ENCODE measurements at places on chromosomes 4 and X. TPM values are rescaled to one million over a fixed set of nuclear protein-coding genes. Genes with fewer than 3 reads are reported as not detected.

GRCh38 chr4:1760521-1761071 is 32.5 kb upstream of the FGFR3 start:
- DNase-seq = no peak

The MSANTD1 gene
- total RNA-seq = 0.63 TPM

DNA sequence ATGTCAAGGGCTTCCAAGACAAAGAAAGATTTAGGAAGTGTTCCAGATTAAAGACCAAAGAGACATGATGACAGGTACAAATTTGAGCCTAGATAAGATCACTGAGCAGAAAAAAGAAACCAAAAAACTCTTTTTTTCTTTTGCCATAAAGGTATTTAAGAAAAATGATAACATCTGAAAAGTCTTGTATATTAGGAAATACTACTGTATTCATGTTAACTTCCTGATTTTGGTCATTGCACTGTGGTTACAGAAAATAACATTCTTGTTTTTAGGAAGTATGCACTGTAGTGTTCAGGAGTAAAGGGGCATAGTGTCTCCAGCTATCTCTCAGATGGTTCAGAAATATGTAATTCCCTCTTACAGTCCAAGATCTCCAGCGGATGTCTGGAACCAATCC is 37.1 kb downstream of the RWDD4 start:
- no peak for DNase-seq

The G3BP2 gene
- 407 TPM for total RNA-seq

GRCh38 chr4:62622089-62622488 is 1422.0 kb downstream of the ADGRL3 start:
- no peak for DNase-seq

DNA sequence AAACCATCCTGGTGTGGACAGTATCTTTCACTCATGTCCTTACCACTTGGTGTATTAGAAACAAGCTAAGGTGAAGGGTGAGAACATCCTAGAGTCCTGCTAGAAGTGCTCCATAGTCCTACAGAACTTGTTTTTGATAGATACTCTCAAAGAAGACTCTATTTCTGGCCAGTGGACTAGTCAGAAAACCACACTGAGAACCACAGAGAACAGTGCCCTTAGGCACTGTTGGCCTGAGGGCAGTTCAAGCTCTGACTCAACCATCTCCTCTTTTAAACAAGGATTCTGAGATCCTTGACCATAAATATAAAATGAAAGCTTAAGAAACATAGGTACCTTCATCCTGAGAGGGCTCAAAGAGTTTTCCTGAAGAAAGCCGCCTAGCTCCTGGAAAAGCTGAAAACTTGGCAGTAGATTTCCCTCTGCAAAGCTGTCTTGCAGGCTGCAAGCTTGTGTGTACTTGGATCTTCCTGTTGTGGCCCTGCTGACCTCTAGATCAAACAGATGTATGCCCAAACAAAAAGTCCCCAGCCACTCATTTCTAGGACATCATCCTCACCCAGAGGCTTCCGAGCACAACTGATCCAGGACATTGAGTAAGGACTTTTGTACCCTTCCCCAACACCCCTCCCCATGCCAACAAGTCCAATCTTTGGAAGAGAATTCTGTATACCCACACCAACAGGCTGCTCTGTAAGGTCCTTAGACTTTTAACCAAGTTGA is 111.6 kb upstream of the CXCL13 start:
- DNase-seq = no peak

GRCh38 chr4:16844816-16845586 is 53.4 kb downstream of the LDB2 start:
- DNase-seq = no peak

The MAGEC3 gene
- total RNA-seq = not detected

GRCh38 chr4:72875545-72875944 is 194.0 kb downstream of the COX18 start:
- DNase-seq = peak; percentile 54

DNA sequence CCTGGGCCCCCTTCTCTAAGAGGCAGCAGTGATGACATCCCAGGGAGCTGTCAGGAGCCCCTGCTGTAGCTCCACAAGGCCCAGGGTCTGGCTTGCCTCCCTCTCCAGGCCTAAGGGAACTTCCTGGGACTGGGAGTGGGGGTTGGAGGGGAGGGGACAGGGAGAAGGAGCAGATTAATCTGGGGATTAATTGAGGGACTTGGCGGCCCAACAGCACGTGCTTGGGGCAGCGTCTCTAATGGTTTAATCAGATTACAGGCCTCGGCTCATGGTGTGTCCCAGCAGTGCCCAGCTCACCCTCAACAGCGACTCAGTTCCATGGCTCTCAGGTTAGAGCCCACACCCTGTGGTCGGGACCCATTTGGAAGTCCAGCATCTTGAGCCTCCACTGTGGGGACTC is 47.9 kb downstream of the EFNB1 start:
- DNase-seq = no peak

DNA sequence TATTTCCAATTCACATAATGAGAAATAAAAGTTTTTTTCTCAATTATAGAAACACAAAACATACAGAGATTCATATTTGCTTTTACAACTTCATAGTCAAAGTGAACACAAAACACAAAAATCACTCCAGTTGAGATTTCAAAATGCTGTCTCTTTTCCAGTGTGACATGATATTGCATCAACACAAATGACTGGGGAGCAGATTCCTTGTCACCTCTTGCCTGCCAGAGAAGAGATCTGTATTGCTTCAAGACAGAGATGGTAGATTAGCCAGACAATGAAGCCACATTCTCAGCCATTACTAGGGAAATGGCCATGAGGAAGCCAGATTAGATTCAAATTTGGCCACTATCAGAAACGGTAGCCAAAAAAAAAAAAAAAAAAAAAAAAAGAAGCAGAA is 2313.1 kb upstream of the AGA start:
- no peak for DNase-seq

DNA sequence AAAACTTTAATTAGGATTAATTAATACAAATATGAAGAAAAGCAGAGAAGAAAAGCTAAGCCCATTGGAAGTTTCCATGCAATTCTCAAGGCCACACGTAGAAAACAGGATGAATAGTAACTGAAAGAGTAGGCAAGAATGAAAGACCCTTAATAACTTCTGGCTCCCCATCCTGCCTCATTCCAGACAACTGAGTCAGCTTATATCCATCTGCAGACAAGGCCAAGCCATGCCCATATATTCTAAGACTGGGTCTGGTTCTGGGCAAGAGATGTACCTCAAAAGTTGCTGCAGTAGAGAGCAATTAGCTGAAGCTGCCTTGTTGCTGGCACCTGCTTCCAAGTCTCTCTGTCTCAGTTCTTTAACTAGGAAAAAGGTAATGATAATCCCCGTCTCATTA is 244.1 kb downstream of the GPC3 start:
- no peak for DNase-seq

GRCh38 chrX:28709421-28709820 is 122.2 kb downstream of the IL1RAPL1 start:
- DNase-seq = no peak

DNA sequence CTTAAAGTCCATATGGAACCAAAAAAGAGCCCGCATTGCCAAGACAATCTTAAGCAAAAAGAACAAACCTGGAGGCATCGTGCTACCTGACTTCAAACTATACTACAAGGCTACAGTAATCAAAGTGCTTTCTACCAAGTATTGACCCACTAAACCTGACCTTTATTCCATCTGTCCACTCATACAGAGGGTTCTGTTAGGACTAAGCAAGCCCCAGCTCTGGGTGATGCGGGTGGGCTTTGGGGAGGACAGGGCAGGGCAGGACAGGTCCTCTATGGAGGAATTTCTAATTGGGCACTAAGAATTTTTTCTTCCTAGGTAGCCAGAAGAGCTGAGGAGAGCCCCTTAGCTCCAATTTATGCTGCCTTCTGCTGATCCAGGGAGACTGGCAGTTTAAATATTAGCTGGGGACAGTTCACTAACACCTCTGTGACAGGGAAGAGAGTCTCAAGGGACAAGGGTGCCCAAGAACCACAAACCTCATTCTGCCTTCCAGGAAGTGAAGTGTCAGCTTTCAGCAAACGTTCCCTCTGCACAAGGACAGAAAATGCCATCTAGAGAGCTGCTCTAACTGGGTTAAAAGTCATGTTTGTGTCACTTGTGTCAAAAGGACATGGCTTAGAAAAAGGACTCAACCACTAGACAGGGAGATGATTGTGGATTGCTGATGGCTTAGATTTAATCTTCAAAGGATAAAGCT is 143.2 kb downstream of the KIT start:
- DNase-seq = no peak

DNA sequence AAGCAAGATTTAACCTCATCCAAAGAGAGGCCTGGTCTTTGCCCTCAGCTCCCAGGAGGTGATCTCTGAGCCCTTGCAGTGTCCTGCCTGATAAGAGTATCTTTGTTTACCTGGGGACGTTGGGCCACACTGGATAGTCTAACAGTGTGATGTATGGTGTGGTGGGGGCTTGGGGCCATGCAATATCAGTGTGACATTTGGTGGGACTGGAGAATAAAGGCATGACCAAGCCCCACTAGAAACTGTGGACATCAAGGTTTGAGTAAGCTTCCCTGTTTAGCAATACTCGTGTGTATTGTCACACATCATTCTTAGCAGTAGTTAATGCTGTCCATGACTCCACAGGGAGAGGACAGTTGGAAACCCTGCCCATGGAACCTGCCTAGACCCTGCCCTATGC is 34.4 kb downstream of the BBS12 start:
- DNase-seq = no peak

- no peak for DNase-seq
Measured at GRCh38 chrX:10184411-10184810, 27.6 kb downstream of the CLCN4 start.

The PHEX gene
- total RNA-seq = 5.6 TPM

DNA sequence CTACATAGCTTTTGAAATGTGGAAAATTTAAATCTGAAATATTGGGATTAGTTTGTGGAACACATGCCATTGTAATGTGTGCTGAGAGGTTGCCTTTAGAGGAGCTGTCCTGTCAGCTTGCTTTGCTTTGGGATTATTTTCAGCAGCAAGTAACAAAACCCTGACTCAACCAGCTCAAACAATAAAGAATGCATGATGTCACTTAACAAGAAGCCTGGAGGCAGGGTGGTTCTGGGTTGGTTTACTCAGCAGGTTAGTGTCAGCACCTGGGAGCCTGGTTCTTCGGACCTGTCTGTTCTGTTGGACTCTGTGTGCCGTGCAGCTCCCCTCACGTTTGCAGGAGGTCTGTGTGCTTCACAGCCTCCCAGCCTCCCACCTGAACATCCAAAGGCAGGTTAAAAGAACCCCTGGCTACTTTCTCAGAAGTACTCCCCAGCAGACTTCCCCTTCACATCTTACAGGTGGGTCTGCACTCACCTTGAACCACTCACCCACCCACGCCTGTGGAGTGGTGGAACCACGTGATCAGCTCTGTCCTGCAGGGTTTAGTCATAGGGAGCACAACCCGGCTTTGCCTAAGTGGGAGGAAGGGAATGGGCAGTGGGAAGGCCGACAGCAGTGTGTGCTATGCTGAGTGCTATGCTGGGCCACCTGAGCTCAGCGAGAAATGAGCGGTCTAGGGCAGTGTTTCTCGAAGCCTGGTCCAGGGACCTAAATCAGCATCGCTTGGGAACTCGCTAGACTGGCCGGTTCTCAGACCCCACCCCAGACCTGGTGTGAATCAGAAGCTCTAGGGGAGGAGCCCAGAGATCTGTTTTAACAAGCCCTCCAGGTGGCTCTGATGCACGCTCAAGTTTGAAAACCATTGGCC is 20.4 kb downstream of the TMEM131L start:
- peak; percentile 83 for DNase-seq

DNA sequence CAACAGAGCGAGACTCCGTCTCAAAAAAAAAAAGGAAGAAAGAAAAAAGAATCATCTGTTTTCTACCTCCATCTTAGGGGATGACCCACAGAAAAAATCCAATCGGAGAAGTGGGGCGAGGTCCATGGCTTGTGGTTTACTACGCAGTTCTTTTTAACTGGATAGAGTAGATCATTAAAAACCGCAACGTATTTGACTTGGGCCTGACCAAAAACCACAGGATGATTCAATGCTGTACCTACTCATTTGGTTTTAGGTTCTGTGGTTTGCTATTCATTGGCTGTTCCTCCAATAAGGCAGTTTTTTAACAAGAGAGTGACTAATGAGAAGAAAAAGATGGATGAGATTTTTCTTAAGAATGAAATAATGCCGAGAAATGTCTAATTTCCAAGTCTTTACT is 83.7 kb downstream of the FREM3 start:
- peak; percentile 11 for DNase-seq

- DNase-seq = no peak
Measured at GRCh38 chr4:182549356-182549755, 306.2 kb downstream of the TENM3 start.

- DNase-seq = no peak
Measured at GRCh38 chr4:188109157-188109755, at the start of gene TRIML2. Gene TRIML2, minus strand, starts transcription at chr4:188109603. Its CDS starts 4,235 bp downstream, at chr4:188105368.

- no peak for DNase-seq
Measured at GRCh38 chr4:1857931-1858330, 2.0 kb upstream of the LETM1 start.

- peak; percentile 4 for DNase-seq
Measured at GRCh38 chrX:133171962-133172708, 46.0 kb downstream of the TFDP3 start.

- DNase-seq = no peak
Measured at GRCh38 chr4:168199260-168199957, 107.1 kb downstream of the ANXA10 start.

DNA sequence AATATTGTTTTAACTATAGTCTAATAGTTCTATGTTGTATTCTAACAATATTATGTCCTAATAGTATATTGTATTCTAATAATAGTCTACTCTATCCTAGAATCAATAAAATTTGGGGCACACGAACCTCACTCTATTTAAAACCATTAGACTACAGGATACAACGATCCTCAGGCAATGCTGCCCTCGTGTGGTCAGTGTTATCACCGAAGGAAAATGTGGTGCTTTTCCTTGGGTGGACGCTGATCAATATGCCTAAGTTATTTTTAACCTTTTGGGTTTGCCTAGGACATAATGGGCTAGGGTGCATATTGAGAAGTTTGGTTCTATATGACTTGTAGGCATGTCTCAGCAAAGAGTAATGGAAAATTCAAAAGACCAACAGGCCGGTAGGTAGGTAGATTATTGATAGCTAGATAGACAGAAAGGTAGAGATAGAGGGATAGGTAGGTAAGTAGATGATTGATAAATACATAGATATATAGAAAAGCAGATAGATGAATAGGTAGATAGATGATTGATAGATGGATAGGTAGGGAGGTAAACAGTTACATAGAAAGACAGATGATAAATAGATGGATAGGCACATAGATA is 75.1 kb downstream of the PRKX start:
- DNase-seq = peak; percentile 60

- no peak for DNase-seq
Measured at GRCh38 chrX:153433781-153434285, 12.0 kb downstream of the TREX2 start.

The ADH6 gene
- 0.36 TPM for total RNA-seq

The DKC1 gene
- total RNA-seq = 36.5 TPM

DNA sequence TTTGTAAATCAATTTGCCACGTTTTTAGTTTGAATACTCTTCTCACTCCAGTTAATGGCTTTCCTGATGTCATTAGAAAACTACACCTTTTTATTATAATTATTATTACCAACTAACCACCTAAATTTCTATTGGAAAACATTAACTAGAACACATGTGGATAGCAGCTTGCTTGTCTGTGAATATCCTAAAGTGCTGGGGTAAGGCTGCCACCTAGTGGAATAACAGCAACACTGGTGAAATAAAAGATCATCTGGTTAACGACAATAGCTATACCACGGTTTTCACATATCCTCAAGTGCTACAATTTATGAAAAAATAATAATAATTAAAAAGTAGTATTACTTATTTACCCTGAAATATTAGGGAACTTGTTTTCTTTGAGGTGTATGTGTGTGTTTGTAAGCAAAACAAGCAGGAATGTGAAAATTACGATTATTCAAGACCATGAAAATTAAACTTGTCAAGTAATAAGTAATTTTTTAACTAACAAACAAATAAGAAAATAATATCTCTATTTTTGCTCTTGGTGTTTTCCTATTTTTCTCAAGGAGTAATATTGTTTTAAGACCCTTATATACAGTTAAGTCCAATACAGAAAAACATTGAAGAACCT is 130.1 kb upstream of the TECRL start:
- DNase-seq = peak; percentile 58

Data from fibroblast of the aortic adventitia (primary cell).